ENCODE measurements at places on chromosomes 7 and 10. TPM values are rescaled to one million over a fixed set of nuclear protein-coding genes. Genes with fewer than 3 reads are reported as not detected.

ZNHIT1 gene
- 53.3 TPM for total RNA-seq

COL26A1 gene
- 39.2 TPM for total RNA-seq

MMS19 gene
- total RNA-seq: 86.4 TPM

- no peak overlapping the region for H3K27ac ChIP-seq
- H3K4me1 ChIP-seq: peaks cover 6% of the 10 kb centered on the region
- H3K4me3 ChIP-seq: no peak overlapping the region
- DNase-seq: no peak
Observed at GRCh38 chr10:125992254-125992653, 95.9 kb downstream of the FANK1 start.

- peaks cover 3% of the 10 kb centered on the region for H3K36me3 ChIP-seq
- H3K27me3 ChIP-seq: no peaks in the 10 kb centered on the region
- no peaks in the 10 kb centered on the region for H3K4me1 ChIP-seq
- H3K27ac ChIP-seq: no peak overlapping the region
- no peak for DNase-seq
Observed at GRCh38 chr7:95267754-95268153, 56.6 kb downstream of the PON1 start.

DNA sequence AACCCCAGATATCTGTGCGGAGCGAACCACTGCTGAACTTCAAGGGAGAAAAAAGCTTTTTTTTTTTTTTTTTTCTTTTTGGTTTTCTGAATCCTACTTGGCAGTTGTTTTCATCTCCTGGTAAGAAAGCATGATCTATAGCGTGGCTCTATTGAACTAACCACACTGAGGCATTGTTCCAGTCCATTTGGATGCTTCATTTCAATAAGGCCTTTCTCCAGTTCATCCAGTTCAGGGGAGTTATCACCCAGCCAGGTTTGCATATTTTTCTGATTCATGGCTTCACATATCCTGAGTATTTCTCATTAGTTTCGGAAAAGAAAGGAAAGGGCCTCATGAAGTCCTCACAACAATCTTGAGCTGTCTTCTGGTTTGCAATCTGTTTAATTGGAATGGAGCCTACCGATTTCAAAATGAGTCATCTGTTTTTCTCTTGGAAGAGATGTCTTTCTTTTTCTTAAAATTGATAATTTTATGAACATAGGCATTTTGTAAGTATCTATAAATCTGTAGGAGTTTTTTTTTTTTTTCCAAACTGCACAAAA is 93.1 kb upstream of the STEAP4 start:
- H3K27ac ChIP-seq: no peak overlapping the region
- no peak for DNase-seq
- H3K27me3 ChIP-seq: no peaks in the 10 kb centered on the region
- peaks cover 4% of the 10 kb centered on the region for H3K4me1 ChIP-seq
- H3K4me3 ChIP-seq: no peak overlapping the region

- DNase-seq: no peak
- no peak overlapping the region for H3K4me3 ChIP-seq
Observed at GRCh38 chr7:127578036-127578684, 7.2 kb downstream of the GCC1 start.

- no peak for DNase-seq
- H3K4me3 ChIP-seq: no peak overlapping the region
- no peaks in the 10 kb centered on the region for H3K27me3 ChIP-seq
- no peak overlapping the region for H3K27ac ChIP-seq
- H3K36me3 ChIP-seq: no peaks in the 10 kb centered on the region
- peaks cover 6% of the 10 kb centered on the region for H3K4me1 ChIP-seq
Observed at GRCh38 chr7:115558161-115558560, 472.4 kb downstream of the TFEC start.

GRCh38 chr10:67772894-67773511 is 65.0 kb downstream of the DNAJC12 start:
- DNase-seq: no peak
- H3K36me3 ChIP-seq: no peaks in the 10 kb centered on the region
- no peak overlapping the region for H3K27ac ChIP-seq
- H3K4me3 ChIP-seq: no peak overlapping the region
- H3K27me3 ChIP-seq: no peaks in the 10 kb centered on the region
- H3K4me1 ChIP-seq: no peaks in the 10 kb centered on the region

DNA sequence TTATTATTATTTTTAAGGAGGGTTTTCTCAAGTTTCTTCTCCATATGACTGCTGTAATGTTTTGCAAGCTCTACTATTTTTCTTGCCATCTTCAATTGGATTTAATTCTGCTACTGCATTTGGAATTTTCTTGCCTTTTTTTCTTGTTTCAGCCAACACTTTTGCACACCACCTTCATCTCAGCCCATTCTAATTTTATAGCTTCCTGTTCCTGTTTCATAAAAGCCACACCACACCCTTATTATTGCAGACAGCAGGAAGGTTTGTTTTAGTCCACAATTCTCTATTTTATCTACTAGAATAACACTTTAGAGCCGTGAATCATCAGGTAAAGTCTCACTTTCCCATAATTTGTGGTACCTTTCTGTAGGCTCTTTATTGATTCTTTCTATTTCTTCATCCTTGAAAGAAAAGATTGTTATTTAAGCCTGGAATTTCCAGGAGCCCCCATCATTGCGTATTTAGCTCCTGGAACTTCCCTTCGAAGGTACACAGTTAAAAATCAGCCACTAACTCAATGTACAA is 209.3 kb upstream of the TBX20 start:
- H3K4me1 ChIP-seq: no peaks in the 10 kb centered on the region
- peaks cover 3% of the 10 kb centered on the region for H3K27me3 ChIP-seq
- no peaks in the 10 kb centered on the region for H3K36me3 ChIP-seq
- H3K4me3 ChIP-seq: no peak overlapping the region
- no peak for DNase-seq
- H3K27ac ChIP-seq: no peak overlapping the region

DNA sequence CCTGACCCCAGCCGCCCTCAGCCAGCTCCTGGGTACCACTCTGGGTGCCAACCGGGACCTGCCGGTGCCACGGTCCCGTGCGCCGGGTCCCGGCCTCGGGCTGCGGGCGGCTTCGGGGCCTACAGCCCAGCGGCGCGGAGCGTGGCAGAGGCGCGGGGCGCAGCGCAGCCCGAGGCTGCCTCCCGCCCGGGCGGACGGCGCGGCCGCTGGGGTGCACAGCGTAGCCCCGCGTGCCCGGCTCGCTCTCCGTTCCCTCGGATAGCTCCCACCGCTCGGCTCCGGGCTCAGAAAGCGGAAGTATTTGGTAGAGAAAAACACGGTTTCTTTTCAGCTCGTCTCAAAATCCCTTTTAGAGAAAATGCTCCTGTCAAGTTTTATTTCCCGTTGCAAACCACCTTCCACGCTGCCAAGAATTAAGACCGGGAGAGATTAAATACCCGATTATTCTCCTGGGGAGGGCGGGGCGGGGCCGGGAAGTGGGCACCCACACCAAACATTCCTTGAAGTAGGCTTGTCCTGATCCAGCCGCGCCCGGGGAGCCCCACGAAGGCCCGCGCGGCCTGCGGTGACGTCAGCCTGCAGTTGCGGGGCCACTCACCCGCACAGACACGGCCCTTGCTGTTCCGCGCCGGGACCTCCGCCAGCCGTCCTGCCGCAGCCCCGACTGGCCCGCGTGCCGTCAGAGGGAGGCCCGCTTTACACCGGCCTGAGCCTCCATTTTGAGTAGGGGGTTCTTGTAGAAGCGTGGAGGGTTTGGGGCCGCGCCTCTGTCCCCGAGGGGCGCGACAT is 7.2 kb downstream of the HOXA13 start:
- H3K27me3 ChIP-seq: peaks cover 99% of the 10 kb centered on the region
- DNase-seq: no peak
- H3K4me3 ChIP-seq: no peak overlapping the region
- no peak overlapping the region for H3K27ac ChIP-seq
- H3K36me3 ChIP-seq: no peaks in the 10 kb centered on the region

GRCh38 chr7:106747804-106748203 is 86.8 kb upstream of the CCDC71L start:
- H3K4me3 ChIP-seq: no peak overlapping the region
- no peaks in the 10 kb centered on the region for H3K36me3 ChIP-seq
- no peaks in the 10 kb centered on the region for H3K27me3 ChIP-seq
